ENCODE measurements at places on chromosomes 13 and 19. TPM values are rescaled to one million over a fixed set of nuclear protein-coding genes. Genes with fewer than 3 reads are reported as not detected.

The LIM2 gene
- not detected for total RNA-seq

The ITM2B gene
- total RNA-seq: 6.8 TPM

The LRP3 gene
- total RNA-seq: 2.8 TPM

The GARIN5B gene
- total RNA-seq: not detected

The ZNF611 gene
- total RNA-seq: 16.1 TPM

The ATP1A3 gene
- total RNA-seq: 0.72 TPM

The PEAK3 gene
- total RNA-seq: 0.10 TPM

The TPTE2 gene
- total RNA-seq: 0.96 TPM

The CCL25 gene
- total RNA-seq: 10.4 TPM

The DCLK1 gene
- total RNA-seq: not detected

GRCh38 chr19:49149652-49150105 lies 5.5 kb downstream of the HRC start:
- DNase-seq: no peak

- DNase-seq: no peak
Measured at GRCh38 chr13:23609874-23610576, 39.8 kb downstream of the TNFRSF19 start.

- no peak for DNase-seq
Measured at GRCh38 chr19:42038666-42039065, 31.3 kb downstream of the GRIK5 start.

- DNase-seq: no peak
Measured at GRCh38 chr13:99067159-99067985, 89.5 kb upstream of the DOCK9 start.

GRCh38 chr19:31015778-31016177 lies 333.5 kb downstream of the TSHZ3 start:
- no peak for DNase-seq

GRCh38 chr13:42660333-42660965 lies 86.5 kb downstream of the TNFSF11 start:
- DNase-seq: no peak

GRCh38 chr13:23750383-23751121 lies 138.6 kb downstream of the MIPEP start:
- no peak for DNase-seq

DNA sequence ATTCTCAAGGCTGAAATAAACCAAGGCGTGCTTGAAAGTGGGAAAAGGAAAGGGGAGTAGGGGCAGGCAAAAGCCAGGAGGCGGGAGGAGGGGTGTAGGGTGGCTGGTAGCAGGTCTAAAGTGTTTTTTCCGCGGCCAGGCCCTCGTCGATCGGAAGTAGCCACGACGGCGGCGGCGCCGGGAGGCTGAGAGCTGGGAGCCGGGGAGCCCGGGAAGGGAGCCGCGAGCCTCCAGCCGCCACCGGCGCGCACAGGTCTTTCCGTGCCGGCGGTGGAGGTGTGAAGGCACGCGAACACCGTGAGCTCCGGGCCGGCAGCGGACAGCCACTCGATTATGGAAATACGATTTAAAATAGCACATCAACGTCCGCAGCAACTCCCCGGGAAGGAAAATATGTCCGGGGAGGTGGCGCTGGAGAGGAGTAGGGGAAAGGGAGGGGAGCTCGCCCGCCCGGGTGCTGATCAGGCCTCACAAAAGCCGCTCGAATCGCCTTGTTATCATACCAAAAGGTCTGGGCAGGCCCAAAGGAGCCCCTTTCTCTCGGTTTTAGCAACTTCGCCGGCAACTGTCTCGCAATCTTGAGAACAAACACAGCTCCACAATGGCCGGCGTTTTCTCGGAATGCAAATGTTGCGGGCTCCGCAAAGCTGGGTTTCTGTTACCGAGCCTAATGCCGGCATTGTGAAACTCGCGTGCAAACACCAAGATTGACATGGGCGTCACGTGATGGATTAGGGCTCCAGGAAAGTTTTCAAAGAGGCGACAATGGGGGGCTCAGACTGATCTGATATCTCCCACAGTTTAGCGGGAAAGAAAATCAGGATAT lies 2.9 kb upstream of the PCDH8 start:
- peak; percentile 46 for DNase-seq

DNA sequence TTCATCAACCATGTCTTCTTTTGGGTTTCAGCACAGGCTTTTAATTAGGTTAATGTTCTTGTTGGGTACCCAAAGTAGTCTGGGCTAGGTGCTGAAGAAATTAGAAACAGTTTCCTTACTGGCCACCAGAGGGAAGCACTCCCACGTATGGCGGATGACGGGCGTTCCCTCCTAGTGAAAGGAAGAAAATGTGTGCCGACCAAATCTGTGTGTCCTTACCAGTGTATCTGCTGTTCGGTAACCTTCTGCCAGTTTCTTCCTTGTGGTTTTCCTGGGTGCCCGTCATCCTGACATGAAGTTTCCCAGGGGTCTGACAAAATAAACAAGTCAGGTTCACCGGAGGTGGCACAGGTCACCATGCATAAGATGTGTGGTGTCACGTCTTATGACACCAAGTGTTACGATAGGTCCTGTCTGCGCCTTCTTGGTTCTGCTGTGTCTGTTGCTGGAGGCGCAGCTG lies 6.0 kb upstream of the WDR88 start:
- peak; percentile 16 for DNase-seq

DNA sequence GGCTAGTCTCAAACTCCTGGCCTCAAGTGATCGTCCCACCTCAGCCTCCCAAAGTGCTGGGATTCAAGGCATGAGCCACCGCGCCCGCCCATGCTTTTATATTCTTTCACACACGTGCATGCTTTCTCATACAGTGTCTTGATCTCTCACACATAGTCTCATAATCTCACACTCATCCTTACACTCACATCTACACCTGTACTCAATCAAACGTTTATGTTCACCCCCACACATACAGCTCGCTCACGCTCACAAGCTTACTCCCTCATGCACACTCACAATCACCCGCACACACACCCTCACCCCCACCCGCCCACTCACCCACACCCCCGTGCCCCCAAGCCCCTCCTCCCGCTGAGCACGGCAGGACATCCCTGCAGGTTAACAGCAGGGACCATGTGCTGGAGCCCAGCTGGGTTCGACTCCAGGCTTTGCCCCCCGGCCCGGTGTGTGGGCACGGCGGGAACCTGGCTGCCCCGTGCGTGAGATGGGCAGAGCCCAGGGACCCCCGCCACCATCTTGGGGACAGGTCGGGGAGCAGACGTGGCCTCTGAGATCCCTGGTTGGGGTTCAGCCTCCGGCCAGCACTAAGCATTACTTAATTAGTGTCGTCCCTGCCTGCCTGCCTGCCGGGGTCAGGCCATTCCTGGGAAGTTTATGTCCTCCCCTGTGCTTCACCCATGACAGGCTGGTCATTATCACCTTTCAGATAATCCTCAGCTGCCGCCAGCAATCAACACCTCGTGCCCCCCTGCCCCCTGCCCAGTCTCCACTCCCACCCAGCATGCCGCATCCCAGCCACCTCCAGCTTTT lies 11.4 kb downstream of the SBK2 start:
- no peak for DNase-seq

DNA sequence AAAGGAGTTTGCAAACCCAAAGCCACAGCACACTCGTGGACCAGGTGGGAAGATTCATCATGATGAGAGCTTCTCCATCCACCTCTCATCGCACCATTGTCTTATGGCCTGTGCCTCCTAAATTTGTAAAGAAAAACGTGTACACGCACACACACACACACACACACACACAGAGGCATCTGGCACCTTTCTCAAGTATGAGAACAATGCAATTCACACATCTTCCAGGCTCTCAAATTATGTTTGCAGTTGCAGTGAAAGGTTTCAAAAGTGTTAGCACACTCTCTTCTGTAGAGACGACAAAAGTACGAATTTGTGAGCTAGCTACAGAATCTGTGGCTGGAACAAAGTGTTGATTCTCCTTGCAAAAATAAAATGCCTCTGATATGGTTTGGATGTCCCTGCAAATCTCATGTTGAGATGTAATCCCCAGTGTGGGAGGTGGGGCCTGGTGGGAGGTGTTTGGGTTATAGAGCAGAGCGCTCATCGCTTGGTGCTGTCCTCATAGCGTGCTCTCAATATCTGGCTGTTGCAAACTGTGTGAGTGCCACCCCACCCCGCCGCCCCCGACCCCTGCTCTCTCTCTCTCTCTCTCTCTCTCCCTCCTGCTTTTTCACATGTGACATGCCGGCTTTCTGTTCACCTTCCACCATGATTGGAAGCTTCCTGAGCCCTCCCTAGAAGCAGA lies 21.8 kb upstream of the RAB20 start:
- no peak for DNase-seq

GRCh38 chr13:33089311-33089710 lies 73.1 kb downstream of the KL start:
- no peak for DNase-seq

DNA sequence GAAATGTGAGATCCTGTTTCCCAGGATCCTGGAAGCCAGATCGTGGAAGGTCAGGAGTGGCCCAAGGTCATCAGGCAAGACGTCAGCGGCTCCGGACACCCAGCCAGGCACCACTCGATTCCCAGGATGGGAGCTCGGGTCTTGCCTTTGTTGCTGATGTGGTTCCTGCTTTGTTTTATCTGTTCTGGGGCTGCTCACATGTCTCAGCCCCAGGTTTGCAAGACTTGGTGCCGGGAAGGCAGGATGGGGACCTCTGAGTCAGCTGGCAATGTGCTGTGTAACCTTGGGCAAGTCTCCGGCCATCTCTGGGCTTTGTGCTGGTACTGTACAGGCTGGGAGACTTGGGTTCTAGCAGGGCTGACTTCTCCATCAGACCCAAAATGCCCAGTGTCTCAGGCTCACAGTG lies 1.4 kb upstream of the FCHO1 start:
- no peak for DNase-seq

GRCh38 chr13:25699600-25699999 lies 327.8 kb downstream of the ATP8A2 start:
- no peak for DNase-seq

- no peak for DNase-seq
Measured at GRCh38 chr13:96769874-96770273, 224.4 kb downstream of the OXGR1 start.

GRCh38 chr19:7879836-7880235 lies 5.6 kb upstream of the PRR36 start:
- DNase-seq: no peak

DNA sequence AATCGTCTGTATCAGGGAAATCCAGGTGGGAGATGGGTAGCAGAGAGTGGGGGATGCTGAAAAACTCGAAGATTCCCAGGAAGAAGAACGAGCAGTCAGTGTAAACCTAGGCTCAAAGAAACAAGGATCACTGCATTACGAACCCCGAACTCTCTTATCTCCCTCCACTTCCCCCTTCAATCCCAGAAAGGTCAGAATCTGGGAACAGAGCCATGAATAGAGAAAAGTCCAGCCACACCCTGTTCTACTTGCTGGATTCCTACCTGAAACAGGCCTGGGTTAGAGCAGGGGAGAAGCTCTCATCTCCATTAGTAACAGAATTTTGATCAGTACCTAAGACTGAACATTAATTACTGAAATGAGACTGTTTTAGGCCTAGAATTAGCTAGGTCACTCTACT lies 24.4 kb downstream of the EPSTI1 start:
- DNase-seq: no peak

DNA sequence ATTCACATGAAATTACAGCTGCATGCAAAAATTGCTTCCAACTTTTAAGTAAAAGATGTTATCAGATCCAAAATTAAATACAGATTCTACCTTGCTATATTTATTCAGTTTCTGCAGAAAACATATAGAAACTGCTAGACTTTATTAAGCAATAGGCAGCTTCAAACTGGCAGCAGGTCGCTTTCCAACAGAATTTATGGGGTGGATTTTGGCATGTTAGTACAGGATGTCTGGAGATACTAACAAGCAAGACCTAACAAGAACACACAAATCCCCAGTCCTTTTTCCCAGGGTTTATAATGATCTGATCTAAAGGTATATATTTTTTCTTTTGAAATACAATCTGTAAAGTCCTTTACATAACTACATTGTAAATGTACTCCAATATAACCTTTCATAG lies 27.5 kb downstream of the TBC1D4 start:
- no peak for DNase-seq

DNA sequence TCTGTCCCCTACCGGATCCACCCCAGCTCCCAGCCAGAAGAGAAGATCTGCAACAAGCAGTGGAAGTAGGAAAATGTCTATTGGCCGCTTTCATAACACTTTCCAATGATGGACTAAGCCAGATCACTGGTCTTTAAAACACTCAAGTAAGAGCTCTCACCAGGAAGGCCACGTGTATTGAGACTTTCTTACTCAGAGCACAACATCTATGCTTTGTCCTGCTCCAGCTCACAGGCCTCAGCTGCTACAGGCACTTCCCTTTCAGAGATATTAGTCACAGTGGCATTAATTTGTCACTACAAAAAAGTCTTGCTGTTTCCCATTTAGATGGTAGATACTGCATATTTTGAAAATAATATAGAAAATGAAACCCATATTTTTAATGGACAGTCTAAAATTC lies 164.2 kb downstream of the ABCC4 start:
- no peak for DNase-seq

- no peak for DNase-seq
Measured at GRCh38 chr13:51488212-51488611, 35.4 kb upstream of the INTS6 start.

DNA sequence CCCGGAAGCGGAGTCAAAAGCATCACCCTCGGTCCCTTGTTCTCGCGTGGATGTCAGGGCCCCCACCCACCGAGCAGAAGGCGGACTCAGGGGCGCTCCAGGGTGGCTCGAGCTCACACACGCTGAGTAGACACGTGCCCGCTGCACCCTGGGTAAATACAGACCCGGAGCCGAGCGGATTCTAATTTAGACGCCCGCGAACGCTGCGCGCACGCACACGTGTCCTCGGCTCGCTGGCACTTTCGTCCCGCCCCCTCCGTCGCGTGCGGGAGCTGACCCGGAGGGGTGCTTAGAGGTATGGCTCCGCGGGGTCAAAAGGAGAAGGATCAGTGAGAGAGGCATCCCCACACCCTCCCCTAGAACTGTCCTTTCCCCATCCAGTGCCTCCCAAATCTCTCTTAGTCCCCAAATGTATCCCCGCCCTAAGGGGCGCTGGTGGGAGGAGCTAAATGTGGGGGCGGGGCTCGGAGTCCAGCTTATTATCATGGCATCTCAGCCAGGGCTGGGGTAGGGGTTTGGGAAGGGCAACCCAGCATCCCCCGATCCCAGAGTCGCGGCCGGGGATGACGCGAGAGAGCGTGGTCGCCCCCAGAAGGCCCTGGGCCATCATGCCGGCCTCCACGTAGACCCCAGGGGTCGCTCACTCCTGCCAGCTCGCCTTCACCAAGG lies 451 bp upstream of the ICAM5 start:
- DNase-seq: no peak

GRCh38 chr19:9431475-9431874 lies 3.9 kb downstream of the ZNF266 start:
- no peak for DNase-seq

GRCh38 chr13:113146750-113147149 lies 11.7 kb upstream of the PROZ start:
- DNase-seq: no peak

- no peak for DNase-seq
Measured at GRCh38 chr13:95250961-95251360, 50.3 kb downstream of the ABCC4 start.

- DNase-seq: no peak
Measured at GRCh38 chr19:56118666-56119581, 2.2 kb downstream of the ZNF787 start.

Measured in GM12878 (cell line).